Activated T-helper 1 cell treated with Interleukin-2 at 50 U/mL for 16 hours (primary cell): ENCODE measurements at places on chromosomes 3 and 15.

DNA sequence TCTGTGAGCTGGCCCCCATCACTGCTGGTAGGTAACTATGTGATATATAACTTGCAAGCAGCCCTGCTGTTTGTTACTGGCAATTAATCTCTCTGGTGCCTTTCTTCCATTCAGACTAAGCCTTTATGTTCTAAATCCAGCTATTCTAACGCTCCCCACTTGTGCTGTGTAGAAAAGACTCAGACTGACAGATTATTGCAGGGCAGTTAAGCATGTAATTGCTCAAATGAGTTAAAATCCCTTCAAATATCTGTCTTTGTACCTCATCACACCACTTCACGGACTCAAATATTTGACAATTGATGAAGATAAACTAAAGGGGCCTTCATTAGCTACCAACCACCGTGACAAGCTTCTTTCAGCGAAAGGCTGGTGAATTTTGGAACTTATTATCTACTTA, 416.2 kb downstream of the NR2F2 start:
- no peak for DNase-seq

DNA sequence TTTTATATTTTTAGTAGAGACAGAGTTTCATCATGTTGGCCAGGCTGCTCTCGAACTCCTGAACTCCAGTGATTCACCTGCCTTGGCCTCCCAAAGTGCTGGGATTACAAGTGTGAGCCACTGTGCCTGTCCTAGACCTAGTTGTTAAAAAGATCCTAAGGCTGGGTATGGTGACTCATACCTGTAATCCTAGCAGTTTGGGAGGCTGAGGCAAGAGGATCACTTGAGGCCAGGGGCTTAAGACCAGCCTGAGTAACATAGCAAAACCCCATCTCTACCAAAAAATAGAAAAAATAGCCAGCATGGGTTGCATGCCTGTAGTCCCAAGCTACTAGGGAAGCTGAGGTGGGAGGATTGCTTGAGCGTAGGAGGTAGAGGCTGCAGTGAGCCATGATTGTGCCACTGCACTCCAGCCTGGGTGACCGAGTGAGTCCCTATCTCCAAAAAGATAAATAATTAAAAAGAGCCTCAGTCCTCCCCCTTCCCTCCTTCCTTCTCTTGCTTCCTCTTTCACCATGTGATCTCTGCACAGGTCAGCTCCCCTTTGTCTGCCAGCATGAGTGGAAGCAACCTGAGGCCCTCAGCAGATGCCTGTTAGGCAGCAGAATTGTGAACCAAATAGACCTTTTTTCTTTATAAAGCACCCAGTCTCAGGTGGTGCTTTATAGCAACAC, 9.8 kb upstream of the FNDC3B start:
- no peak for DNase-seq

GRCh38 chr15:52263563-52264282, 31.9 kb downstream of the MYO5C start:
- no peak for DNase-seq

DNA sequence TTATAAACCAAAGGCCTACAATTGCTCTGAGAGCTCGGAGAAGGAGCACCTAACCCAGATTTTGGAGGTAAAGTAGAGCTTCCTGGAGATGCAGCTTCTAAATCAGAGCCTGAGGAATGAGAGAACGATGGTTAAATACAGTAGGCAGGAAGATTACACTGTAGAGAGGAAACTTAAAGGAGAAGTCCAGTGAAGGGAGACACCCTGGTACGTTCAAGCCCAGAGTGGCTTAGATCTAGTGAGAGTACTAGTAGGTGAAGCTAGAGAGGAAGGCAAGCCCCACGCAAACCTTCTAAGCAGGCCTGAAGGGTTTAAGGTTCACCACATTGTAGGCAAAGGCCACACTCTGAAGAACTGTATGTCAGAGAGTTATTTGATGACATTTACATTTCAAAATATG, 33.4 kb downstream of the SLC49A4 start:
- DNase-seq, result no peak

DNA sequence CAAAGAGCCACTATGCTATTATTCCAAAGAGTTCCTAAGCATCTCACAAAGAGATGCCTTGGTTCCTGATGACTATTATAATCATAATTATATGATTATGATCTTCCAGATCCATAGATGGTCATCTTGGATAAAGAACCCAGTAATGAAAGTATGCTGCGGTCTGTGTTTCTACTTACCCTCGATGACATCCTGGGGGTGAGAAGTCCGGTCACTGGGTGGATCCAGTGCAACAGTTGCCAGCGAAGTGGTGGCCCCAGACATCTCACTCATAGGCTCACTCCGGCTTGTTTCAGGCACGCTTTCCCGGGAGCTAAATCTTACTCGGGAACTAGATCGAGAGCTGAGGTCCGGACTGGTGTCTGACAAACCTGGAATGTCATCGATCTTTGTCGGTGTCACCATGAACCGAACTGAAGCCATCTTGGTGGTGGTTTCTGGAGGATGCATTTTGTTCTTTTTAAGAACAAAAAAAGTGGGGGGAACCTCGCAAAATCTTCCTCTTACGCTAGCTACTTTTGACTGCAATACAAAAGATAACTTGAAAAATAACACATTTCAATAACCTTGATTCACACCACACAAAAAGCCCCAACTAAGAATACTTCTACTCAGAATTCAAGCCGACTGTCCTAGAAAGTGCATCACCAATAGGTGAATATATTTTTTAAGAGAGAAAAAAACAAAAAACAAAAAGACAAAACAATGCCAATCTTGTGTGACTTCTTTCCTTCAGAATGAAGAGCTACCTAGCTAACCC, 1.2 kb downstream of the SLC12A6 start:
- DNase-seq, result no peak

DNA sequence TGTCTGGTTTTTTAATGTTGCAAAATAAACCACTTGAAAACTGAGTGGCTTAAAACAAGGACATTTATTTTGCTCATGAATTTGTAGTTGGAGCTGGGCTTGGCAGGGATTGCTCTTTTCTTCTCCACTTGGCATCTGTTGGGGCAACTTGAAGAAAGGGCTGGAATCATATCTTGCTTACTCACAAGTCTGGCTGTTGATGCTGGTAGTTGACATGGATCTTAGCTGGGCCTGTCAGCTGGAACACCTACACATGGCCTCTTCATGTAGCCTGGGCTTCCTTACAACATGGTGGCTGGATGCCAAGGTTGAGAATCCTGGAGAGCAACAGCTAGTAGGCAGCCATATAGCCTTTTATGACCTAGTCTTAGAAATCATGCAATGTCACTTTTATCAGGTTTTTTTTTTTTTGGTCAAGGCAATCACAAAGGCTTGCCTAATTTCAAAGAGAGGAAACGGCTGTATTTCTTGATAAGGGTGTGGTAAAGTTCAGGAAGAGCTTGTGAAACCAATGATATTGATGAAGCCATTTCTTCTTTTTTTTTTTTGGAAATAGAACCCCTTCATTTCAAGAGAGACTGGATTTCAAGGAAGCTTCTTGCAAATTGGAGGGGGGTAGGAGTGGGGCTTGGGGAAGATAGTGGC, 262.1 kb downstream of the IL20RB start:
- no peak for DNase-seq

- DNase-seq, result no peak
Observed at GRCh38 chr15:90823455-90823974, 44.9 kb upstream of the FURIN start.

GRCh38 chr3:44554626-44555592, at the start of gene ZKSCAN7:
TSS of gene ZKSCAN7 (plus strand) at chr3:44555193. CDS start at chr3:44557048, 1,855 bp downstream.
- DNase-seq, result peak; percentile 27
